Activated CD4-positive, alpha-beta T cell treated with anti-CD3 and anti-CD28 coated beads for 48 hours (primary cell): ENCODE measurements at places on chromosomes 13 and 19.

DNA sequence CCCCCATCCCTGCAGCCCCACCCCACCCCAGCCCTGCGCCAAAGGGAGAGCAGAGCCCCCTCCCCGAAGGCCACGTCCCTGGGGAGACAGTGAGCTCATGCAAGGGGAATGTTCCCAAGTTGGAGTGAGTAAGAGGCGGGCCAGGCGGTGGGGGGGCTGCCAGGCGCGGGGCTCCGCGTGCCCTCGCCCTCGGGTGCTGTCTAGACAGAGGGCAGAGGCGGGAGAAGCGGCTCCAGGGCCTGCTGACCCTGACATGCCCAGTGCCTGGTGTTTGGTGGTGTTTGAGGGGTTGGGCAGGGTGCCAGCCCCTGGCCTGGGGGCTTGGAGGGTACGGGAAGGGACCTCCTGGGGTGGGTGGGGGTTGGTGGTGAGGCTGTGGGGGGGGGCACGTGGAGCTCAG is 1.0 kb downstream of the FSTL3 start:
- DNase-seq, result no peak

DNA sequence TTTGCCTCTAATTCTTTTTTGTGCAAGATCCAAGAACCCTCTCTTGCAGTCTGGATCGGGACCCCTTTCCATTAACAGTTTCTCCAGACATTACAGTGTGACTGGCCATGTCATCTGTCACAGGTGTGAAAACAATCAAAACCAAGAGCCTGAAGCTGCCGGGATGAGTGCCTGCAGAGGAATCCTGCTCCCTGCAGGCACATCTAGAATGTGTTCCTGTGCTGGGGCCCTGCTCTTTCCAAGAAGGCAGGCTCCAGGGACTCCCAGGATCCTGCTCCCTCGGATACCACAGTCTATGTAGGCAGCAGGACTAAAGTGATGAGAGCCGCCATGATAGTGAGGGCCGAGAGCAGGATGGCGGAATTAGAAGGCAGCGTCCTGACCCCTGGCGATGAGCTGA is 38.8 kb downstream of the CCDC169 start:
- no peak for DNase-seq

- DNase-seq, result no peak
Observed at GRCh38 chr13:73932091-73932490, 202.1 kb downstream of the KLF12 start.

DNA sequence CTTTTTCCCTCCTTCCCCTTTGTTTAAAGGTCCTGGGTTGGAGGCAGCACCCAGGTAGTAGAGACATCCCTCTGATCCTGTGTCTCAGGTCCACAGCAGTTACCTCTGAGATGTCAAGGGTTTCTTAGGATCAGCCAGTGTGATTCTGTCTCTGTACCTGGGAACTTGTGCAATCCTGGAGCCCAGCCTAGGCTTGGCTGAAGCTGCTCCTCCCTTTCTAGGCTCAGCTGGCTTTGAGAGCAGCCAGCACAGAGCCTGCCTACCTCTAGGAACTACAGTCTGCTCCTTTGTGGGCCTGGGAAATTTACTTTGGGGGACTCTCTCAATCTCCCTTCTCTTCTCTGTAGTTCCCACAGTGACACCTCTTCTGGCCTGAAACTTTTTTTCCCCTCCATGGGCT is 171.6 kb downstream of the MTUS2 start:
- DNase-seq, result no peak

DNA sequence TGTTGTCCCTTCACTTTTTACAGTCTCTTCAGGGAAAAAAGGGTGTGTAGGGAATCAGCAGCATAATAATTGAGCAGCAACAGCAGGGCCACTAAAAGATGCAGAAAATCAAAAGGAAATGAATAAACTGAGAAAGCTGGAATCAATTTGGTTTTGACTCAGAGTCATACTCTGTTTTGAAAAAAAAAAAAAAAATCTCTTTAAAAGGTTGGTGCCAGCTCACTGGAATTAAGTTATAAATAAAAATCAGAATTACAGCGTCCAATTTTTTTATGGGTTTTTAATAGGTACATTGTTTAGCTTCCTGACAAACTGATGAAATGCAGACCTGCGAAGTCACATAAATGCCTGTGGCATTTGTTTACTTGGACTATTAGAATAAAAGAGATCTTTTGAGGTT is 231.9 kb downstream of the COG6 start:
- DNase-seq, result no peak

- DNase-seq, result no peak
Observed at GRCh38 chr13:108987517-108987916, 358.1 kb downstream of the MYO16 start.

- no peak for DNase-seq
Observed at GRCh38 chr13:94280845-94281244, 198.6 kb downstream of the DCT start.

DNA sequence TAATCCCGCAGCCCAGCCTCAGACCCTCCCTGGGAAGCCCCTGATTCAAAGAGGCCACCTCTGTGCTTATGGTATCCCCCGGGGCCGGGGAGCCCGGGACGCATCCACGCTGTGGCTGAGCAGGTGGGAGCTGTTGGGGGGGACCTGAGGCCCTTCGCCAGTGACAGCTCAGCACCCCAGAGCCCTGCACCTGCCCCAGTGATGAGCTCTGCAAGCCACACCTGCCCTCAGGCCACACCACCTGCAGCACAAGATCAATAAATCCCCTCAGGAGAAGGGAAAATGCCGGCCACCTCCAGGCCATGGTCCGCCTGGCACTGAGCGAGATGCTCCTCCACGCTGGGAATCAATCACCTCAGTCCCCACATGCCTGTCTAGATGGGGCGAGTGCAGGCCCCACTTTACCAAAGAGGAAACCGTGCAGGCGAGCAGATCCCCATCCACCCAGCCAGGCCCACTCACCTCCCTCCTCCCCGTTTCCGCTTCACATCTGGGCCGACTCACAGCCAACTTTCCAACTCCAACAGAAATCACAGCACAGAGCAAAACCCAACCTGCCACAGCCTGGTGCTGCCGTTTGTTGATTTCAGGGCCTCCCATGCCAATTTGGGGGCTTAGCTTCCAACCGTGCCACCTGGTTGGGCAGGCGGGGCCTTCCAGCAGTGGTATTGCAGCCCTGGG is 12.8 kb downstream of the MOB3A start:
- DNase-seq, result peak; percentile 74

DNA sequence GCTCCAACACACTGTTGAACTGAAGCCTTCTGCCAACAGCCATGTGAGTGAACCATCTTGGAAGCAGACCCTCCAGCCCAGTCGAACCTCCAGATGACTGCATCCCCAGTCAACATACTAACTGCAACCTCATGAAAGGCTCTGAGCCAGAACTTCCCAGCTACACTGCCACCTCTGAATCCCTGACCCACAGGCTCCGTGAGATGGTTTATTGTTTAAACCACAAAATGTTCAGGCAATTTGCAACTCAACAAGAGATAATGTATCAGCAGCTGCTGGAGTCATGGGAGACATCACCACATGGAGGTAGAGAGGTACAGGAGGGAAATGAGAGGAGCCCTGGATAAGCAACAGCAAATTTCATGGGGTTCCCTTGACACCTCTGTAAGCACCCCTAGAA is 266.4 kb upstream of the NBEA start:
- no peak for DNase-seq
